Activated T-helper 1 cell treated with anti-CD3 and anti-CD28 coated beads, Interleukin-2, amount 50 U/mL, for 16 hours (primary cell): ENCODE measurements at places on chromosomes 16 and 17.

DNA sequence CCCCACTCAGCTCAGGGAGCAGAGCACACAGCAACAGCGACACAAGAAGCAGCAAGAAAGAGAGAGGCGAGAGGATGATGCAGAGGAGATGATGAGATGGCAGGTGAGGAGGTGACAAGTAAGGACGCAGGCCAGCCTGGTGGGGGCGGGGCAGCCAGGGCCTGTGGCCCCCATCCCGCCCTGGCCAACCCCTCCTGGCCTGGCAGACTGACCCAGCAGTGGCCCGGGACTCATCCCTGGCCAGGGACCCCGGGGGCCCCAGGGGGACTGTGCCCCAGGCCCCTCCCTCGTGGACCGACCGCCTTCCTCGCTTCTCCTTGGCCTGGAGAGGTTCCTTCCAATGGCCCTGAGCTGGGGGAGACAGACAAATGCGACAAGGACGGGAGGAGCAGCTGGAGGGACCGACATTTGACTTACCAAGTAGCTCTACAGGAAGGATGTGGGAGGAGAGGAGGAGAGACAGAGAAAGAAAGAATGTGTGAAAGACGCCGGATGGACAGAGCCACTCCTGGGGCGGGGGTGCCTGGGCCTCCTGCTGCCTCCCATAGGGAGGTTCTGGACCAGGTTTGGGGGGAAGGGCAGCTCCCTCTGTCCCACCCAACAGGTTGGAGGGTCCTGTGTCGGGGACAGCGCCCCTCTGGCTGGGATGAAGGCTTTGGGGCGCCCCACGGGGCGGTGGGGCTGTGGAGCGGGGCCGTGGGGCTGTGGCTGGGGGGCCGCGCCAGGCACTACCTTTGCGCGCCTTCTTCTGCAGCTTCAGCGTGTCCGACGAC, 6.8 kb downstream of the MTSS2 start:
- DNase-seq = no peak

DNA sequence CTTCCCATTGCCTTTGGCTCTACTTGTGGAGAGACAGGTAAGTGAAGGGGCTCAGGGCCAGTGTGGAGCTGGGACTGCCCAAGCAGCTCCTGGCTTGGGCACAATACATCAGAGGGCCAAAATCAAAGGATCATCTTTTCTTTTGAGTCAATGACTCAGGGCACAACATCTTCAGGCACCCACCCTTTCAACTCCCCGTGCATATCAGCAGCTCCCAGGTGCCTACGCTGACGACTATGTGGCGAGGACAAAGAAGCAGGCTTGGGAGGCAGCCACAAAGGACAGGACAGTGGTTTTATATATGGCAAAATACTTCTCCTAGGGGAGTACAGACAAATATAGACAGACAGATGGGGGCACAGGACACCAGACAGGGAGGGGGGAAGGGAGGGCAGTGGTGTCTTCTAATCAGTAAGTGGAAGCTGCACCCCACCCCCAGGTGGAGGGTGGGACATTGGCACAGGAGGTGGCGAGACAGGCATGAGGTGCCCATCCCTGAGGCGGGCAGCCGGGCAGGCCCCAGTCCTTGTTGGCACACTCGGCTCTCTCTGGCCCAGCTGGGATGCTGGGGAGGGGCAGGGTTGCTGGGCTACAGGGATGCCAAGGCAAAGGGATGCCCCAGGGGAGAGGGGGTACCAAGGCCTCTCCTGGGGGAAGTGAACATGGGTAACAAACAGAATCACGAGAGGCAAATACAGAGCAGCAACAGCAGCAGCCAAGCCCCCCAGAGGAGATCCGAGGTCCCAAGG, 7.7 kb upstream of the ARL5C start:
- DNase-seq = no peak

DNA sequence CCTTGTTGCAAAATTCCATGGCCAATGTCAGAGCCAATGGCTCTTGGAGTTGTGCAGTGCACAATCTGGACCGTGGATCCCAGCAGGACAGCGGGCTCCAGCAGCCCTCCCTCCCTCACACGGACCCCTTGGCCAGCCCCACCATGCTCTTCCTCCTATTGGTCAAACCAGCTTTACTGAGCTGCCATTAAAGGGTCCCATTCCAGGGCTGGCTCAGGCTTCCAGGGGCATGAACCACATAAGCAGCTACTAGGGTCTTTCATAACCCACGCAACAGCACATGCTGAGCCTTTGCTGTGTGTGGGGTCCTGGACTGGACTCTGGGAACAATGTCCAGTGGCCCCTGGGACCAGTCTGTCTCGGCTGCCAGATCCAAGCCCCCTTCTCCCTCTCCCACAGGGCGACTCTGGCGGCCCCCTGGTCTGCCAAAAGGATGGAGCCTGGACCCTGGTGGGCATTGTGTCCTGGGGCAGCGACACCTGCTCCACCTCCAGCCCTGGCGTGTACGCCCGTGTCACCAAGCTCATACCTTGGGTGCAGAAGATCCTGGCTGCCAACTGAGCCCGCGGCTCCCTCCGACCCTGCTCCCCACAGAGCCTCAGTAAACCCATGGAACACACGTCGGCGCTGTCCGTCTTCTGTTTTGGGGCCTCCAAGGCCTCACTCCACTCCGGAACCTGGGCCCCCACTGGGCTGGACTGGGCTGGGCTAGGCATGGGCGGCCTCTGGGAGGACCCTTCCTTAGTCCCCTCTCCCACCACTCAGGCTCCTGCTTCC, 5.7 kb downstream of the CTRB1 start:
- DNase-seq = no peak

GRCh38 chr17:4594931-4595684, 10.8 kb downstream of the SMTNL2 start:
- no peak for DNase-seq

- DNase-seq = no peak
Observed at GRCh38 chr16:57427307-57427706, 19.9 kb downstream of the CIAPIN1 start.

- DNase-seq = no peak
Observed at GRCh38 chr17:73478768-73479424, 165.3 kb downstream of the SDK2 start.

- no peak for DNase-seq
Observed at GRCh38 chr17:82031303-82031884, at the start of gene RAC3. Gene RAC3 (plus strand): TSS chr17:82031678. CDS start chr17:82031762, 84 bp downstream.

DNA sequence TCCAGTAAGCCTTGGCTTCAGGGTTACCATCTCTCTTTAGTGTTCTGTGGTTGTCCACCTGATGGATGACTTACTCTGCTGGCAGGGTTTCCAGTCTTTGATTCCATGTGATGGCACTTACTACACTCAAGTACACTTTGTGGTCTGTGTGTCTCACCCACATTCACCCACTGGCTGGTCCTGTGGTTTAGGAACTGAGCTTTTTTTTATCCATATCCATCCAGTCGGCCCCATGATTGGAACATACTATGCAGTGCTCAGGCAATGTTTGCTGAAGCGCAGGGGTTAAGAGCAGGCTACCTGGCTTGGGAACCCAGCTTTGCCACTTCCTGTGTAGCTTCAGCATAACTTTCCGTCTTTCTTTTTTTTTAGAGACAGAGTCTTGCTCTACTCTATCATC, 2.8 kb upstream of the FUS start:
- DNase-seq = peak; percentile 17

GRCh38 chr16:24130494-24131085, 125.5 kb upstream of the CACNG3 start:
- DNase-seq = no peak

DNA sequence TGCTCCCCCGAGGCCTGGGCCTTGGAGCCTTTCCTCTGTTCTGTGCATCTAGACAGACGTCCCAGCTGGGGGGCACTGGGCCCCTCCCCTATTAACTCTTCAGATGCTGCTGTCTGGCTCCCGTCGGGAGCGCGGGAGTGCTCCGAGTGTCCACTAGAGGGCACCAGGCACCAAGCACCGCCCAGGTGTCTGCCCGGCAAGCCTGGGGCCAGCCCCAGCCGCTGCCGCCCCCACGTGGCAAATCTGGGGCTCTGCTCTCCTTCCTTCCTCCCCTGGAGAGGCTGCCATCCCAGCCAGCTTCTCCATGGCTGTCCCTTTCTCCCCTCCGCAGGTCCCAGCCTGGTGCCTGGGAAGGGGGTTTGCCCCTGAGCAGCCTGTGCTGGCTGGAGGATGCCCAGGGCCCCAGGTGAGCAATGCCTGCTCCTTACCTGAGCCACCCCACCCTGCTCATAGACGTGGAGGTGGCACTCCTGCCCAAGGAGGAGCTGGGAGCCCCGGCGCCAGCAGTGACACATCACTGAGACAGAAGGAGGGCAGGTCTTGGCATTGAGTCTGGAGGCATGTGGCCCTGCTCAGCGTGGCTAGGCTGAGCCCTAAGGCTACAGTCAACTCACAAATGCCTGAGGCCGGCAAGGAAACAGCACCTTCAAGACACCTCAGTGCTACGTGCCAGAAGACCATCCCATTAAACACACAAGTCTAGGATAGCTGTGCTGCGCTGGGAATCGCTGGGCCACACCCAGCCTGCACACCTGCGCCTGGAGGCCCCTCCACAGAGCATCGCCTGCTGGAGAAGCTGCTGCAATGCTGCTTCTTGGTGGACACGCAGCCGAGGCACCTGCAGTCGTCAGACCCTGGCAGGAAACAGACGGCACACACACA, 19.7 kb downstream of the TMEM235 start:
- peak; percentile 76 for DNase-seq

DNA sequence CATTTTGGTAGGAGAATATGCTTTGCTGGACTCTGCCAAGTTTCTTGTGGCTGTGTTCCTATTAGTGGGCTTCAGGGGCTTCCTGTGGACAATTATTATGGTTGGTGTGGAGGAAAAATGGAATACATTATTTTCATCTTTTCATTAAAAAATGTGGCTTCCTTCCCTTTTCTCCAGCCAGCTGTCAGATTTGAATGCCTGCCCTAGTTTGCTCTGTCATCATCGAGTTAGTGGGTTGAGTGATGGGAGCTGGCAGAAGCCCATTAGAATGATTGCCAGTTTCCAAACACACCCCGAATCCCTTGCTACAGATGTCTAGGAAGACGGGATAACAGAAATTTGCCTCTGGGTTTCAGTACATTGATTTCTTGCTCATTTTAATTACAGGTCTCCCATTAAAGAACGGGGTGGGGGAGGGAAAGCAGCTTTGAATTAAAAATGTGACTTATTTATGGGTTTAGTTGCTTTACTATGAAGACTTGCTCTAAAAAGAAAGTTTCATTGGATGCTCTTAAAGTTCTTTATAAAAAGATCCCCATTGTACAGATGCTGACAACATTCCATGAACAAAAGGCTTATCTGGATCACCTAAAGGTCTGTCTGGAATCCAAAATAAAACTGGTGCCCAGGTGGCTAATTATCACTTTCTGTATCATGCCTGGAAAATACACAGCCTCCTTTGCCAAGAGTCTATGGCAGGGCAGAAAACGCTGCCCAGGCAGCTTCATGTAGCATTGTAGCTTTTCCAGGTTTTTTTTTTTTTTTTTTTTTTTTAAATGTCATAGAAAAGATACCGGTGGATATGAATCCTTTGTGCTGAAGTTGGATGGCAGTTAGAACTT, 103.6 kb downstream of the PRKCA start:
- no peak for DNase-seq

GRCh38 chr17:27559506-27560481, 71.2 kb upstream of the LGALS9 start:
- DNase-seq = no peak

- DNase-seq = no peak
Observed at GRCh38 chr17:18851201-18851600, 6.7 kb upstream of the PRPSAP2 start.

DNA sequence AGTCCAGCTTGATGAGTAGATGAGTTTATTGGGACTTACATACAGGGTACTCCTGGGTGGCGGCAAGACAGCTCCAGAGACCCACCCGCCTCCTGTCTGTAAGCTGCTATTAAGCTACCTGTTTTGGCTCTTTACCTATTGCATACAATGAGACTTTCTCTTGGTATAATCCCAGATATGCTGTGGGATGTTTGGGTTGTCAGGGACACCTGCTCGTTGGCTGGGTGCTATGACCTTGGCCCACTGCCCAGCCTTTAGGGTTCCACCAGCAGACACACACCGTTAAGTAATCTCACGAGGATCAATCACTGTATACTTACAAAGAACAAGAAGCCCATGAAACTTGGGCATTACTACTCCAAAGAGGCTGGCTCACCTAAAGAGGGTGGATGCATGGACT, 116.4 kb downstream of the NPIPB5 start:
- no peak for DNase-seq

GRCh38 chr17:65557349-65558310, 3.8 kb downstream of the AXIN2 start:
- no peak for DNase-seq

GRCh38 chr17:2259769-2260536, 43.6 kb downstream of the SMG6 start:
- DNase-seq = peak; percentile 47

GRCh38 chr16:27492588-27492979, 57.1 kb downstream of the GTF3C1 start:
- no peak for DNase-seq

- peak; percentile 30 for DNase-seq
Observed at GRCh38 chr17:64146418-64147109, 16.6 kb upstream of the ERN1 start.

DNA sequence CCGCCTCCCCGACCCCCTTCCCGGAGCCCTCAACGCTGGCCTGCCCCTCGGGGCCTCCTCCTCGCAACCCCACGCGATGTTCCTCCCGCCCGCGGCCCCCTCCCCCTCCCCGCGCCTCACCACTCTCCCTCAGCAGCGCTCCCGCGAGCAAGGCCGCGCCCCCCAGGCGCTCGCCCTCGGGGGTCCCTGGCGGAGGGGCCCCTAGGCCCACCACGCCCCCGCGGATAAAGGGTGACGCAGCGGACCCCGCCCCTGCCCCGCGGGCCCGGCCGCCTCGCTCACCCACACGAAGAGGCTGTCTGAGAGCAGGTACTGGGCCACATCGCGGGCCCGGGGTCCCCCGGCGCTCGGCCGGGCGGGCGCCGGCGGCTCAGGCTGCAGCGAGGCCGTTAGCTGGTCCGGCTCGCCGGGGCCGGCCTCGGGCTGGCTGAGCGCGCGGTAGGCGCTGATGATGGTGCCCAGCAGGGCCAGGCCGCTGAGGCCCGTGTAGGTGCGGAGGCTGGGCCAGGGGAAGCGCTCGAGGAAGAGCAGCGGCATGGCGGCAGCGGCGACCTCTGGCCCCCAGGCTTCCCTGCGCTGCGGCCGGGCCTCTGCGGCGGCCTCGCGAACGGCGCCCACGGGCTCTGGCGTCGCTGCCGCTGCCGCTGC, 430 bp downstream of the AMFR start:
- peak; percentile 5 for DNase-seq

DNA sequence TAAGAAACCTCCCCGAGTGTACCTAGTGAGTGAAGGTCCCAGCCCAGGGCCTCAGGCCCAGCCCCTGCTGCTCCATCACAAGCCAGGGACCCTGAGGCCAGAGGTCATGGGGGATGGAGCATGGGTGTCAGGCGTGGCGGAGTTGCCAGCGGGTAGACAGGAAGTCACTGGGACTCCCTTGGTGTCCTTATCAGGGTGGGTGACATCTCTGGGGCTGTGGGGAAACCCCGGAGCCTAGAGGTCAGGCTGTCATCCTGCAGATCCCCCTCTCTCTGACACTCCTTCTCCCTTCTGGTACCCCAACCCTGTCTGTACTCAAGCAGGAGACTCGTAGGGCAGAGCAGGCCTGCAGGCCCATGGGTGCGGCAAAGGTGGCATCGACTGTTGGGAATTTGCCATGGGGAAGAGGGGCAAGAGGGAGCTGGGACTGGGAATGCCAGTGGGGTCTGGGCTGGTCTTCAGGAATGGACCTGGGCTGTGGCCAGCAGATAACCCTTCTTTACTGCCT, 10.8 kb upstream of the ADGRG1 start:
- no peak for DNase-seq
